ENCODE measurements at places on chromosomes 3 and 15. TPM values are rescaled to one million over a fixed set of nuclear protein-coding genes. Genes with fewer than 3 reads are reported as not detected.
A peak's percentile ranks its signal among the peaks of the same experiment; 100 is the strongest.

- DNase-seq: no peak
Observed at GRCh38 chr15:43251871-43252250, 14.9 kb downstream of the TGM5 start.

- DNase-seq: no peak
Observed at GRCh38 chr3:105360003-105360402, 6.7 kb upstream of the ALCAM start.

Gene LINGO1
- 63.1 TPM for total RNA-seq

- DNase-seq: peak; percentile 63
Observed at GRCh38 chr15:52794665-52795463, 4.7 kb upstream of the ONECUT1 start.

DNA sequence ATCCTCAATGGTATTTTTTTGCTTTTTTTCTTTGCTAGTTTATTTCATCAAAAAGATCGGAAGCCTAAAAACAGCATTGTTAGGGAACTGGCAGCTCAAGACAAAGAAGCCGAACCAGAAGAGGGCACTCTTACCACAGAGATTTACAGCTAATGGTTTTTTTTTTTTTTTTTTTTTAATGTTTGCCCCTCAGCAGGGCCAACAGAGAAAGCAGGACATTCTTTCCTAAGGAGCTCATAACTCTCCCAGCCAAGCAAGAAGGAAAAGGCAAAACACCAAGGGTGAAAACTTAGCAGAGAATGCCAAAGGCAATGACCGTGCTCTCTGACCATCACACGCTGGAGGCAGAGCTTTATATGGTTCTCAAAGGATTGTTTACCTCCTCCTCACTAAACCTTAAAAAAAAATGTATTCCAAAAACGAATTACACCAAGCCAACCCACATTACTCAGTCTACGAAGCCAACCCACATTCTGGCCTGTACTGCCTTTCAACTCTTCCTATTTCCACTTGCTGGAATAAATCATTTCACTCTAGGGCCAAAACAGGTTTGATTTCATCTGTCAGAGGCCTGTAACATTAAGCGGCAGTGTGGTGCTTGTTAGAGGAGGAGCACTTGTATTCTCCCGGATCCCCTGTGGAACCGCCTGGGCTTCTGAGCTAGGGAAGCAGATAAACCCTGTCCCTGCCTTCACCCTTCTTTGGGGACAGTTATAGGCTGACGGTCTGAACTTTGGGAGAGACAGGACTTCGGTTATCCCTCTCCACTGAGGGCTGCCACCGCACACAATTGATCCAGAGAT is 35.6 kb upstream of the GYG1 start:
- DNase-seq: peak; percentile 76

GRCh38 chr3:149247929-149248691 is 26.5 kb upstream of the CP start:
- peak; percentile 49 for DNase-seq

DNA sequence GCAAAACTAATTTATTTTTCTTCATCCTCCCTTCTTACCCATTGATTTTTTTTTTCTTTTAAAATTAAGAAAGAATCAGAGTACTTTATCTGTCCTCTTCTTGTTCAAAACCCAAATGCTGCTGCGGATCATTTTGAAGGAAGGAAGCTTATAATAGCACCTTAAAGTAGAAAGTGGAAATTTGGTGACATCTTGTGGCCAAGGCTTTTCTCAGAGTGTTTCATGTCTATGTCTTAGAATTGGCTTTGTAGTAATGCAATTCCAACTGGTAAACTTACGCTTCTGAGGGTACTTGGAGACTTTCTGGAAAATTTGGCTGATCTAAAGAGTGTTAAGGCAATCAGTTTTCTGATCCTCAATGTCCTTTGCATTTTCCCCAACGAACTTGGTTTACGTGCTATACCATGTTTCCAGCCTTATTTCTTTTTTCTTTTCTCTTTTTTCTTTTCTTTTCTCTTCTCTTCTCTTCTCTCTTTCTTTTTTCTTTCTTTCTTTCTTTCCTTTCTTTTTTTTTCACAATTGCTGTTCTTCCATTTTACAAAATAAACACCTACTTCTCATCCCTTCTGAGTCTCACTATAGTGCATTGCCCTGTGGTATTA is 30.7 kb downstream of the C3orf38 start:
- DNase-seq: peak; percentile 65

GRCh38 chr15:40985541-40986330 is 32.5 kb downstream of the CHAC1 start:
- DNase-seq: no peak

DNA sequence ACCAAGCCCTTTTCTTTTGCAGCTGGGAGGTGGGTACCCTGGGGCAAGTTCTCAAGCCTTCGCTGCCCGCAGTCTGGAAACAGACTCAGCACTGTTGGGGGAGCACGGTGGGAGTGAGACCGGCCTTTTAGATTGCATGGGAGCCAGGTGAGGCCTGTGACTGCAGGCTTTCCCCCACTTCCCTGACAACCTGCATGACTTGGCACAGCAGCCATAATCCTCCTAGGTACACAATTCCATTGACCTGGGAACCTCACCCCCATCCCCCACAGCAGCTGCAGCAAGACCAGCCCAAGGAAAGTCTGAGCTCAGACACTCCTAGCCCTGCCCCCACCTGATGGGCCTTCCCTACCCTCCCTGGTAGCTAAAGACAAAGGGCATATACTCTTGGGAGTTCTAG is 52.2 kb upstream of the CCDC80 start:
- DNase-seq: no peak

- peak; percentile 65 for DNase-seq
Observed at GRCh38 chr3:87792534-87793336, 266.1 kb downstream of the CGGBP1 start.

Gene UROC1
- total RNA-seq: not detected

Gene CHRNA5
- 26.2 TPM for total RNA-seq

DNA sequence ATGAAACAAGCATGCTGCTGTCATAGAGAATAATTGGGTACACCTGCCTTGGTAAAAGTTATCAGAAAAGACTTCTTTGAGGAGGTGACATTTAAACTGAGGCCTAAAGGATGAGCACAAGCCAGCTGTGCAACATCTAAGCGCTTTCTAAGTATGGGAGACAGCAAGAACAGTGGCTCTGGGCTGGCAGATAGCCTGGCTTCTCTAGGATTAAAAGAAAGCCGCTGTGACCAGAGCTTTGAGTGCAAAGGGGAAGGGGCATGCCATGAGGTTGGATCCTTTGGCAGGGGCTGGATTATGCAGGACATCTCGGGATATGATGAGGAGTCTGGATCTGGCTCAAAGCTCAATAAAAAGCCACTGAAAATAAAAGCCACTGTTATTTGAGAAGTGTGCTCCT is 99.2 kb downstream of the FBN1 start:
- DNase-seq: no peak

Gene IGSF11
- 1.8 TPM for total RNA-seq

Gene FGD5
- 12.2 TPM for total RNA-seq

DNA sequence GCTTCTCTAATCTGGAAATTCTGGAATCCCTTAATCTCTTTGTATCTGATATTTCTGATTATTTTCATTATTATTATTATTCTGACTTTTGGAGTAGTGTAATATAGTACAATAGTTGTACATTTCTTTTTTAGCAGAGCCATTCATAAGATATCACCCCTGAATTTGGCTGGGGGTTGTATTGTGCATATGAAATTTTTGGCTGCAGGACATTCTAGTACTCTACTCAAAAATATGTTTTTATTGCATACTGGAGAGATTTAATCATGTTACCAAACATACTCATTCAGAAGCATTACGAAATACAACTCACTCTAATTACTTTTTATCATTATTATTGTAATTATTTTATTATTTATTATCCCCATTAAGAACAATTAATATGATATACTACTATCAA is 589.7 kb upstream of the KCNMB2 start:
- DNase-seq: no peak

DNA sequence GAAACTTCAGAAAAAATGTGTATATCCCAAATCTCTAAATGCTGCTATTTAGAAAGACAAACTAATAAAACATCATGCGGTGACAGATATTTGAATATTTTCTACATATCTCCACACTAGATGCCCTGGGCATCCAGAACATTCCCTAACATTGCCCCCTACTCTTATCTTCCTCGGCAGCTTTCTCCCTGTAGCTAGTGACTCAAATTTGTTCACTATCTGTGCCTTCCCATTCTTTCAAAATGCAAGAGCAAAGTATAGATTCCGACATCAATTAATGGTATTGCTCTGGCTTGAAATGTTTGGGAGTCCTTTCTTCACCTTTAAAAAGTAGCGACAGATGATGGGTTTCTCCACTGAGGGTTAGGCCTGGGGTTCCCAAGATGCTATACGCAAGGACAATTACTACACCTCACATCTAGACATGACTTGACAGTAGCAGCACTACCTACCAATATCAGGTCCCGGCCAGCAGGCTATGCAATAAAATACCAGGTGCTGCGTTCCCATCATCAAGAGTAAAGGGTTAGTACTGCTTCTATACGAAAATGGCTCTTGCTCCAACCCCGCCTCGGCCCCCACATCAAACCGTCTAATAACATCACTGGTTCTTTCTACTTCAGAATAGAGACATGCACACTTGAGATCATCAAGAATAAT is 631 bp downstream of the UBR1 start:
- DNase-seq: peak; percentile 18

- no peak for DNase-seq
Observed at GRCh38 chr15:35657679-35658311, 111.8 kb upstream of the DPH6 start.

Gene FAM227B
- total RNA-seq: 2.6 TPM

Gene GOLGA8S
- not detected for total RNA-seq

DNA sequence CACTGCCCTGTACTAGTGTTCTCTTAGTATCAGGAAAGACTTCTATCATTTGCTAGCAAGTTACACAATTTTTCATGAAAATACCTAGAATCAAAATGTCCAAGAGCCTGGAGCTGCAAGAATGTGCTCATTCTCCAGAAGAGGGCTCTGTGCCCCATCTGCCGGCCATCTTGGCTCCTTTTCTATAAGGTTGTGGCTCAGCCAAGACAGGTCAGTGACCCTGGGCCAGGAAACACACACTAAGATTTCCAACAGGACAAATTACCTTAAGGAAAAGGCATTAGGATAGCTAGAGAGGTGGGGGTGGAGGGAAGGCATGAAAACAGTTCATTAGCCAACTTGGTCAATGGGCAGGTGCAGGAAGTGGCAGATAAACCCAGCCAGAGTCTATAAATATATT is 20.7 kb downstream of the TIMP4 start:
- peak; percentile 53 for DNase-seq

- peak; percentile 89 for DNase-seq
Observed at GRCh38 chr3:50303013-50303815, at the start of gene HYAL1. Gene HYAL1, minus strand, starts transcription at chr3:50303574. Its CDS starts 618 bp downstream, at chr3:50302956.

DNA sequence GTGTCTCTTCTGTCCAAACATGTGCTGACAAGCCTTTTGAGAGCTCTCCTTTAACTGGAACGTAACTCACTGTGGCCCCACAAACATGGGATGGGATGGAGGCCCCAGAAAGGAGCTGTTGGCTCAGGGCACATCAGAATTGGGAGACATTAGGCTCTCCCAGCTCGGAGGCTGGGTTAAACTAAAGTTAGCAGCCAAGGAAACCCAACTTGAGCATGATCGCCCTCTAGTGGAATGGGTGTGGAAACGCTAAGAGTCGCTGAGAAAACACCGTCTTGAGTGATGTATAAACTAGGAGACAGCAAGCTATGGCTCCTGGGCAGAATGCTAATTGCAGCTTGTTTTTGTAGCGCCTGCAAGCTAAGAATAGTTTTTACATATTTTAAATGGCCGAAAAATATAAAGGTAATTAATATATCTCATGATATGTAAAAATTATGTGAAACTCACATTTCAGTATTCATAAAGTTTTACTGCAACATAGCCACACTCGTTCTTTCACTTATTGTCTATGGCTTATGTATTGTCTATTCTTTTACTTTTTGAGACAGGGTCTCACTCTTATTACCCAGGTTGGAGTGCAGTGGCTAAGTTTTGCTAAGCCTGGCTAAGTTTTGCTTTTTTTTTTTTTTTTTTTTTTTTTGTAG is 138.8 kb upstream of the HACD2 start:
- DNase-seq: peak; percentile 93

GRCh38 chr3:171699601-171700000 is 110.7 kb downstream of the PLD1 start:
- DNase-seq: no peak

Gene ZNF106
- 46.5 TPM for total RNA-seq

DNA sequence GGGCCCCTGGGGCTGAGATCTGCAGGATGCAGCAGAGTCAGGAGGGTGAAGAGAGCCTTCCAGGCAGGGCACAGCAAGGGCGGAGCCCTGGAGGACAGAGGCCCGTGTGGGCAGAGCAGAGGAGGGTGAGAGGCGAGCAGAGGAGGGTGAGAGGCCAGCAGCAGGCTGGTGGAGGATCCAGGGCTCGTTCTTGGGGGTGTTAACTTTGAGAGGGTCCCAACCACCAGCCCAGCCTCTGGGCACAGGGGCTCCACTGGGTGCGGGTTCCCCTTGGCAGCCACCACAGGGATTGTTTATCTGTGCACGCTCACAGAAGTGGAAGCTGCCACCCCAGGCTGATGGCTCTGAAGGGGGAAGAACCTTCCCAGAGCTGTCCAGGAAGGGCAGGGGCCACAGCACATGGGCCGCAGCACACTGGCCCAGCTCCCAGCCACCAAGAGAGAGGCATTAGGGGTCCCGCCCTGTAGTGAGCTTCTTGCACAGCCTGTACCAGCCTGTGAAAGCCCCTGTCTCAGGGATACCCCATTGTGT is 9.3 kb upstream of the PLXND1 start:
- no peak for DNase-seq

Gene PPM1L
- total RNA-seq: 26.4 TPM

GRCh38 chr15:30882849-30883433 is 20.8 kb upstream of the FAN1 start:
- no peak for DNase-seq

Gene LSAMP
- 2.0 TPM for total RNA-seq

- no peak for DNase-seq
Observed at GRCh38 chr3:186477876-186478275, 66.3 kb downstream of the CRYGS start.

DNA sequence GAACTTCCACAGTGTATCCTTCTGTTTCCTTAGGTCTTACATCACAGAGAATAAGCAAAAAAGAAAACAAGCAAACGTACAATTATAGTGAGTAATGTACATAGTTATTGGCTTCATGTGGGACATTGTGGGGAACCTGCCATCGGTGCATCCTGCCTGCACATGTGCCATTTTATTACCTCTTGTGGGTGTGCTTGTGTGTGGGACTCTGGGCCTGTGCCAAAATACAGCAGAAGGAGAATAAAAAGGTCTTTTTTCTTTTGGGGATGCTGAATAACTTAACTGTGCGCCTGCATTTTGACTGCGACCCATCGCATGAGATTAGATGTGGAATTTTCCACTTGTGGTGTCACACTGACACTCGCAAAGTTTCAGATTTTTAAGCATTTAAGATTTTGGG is 169.6 kb upstream of the DCBLD2 start:
- no peak for DNase-seq

GRCh38 chr3:70829092-70829491 is 516.7 kb upstream of the MDFIC2 start:
- no peak for DNase-seq
